ENCODE measurements at places on chromosomes 3 and 15.

DNA sequence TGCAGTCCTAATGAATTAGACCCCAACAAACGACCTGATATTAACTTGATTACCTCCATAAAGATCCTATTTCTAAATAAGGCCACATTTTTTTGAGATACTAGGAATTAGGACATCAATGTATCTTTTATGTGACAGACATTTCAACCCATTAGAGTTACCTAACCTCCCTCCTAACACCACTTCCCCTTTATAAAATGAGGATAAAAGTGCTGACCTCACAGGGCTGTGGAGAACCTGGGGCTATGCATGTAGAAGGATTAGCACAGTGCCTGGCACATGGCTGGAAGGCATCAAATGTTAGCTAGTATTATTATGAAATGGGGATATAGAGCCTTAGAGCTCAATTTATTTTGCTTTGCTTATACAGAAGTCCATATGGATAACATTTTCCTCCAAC lies 53.5 kb upstream of the LRRN1 start:
- no peak for DNase-seq

DNA sequence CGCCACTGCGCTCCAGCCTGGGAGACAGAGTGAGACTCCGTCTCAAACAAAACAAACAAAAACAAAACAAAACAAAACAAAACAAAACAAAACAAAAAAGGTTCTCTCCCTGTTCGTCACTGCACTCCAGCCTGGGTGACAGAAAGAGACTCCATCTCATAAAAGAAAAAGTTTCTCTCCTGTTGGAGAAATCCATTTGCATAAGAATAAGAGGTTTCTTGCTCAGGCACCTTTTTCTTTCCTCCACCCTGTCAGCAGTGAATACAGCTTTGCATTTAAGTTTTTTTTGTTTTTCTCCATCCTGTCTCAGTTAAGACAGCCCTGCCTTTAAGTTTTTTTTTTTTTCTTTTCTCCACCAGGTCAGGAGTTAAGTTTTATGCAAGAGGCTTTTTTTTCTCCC lies 109.5 kb downstream of the DPH6 start:
- DNase-seq, result no peak

DNA sequence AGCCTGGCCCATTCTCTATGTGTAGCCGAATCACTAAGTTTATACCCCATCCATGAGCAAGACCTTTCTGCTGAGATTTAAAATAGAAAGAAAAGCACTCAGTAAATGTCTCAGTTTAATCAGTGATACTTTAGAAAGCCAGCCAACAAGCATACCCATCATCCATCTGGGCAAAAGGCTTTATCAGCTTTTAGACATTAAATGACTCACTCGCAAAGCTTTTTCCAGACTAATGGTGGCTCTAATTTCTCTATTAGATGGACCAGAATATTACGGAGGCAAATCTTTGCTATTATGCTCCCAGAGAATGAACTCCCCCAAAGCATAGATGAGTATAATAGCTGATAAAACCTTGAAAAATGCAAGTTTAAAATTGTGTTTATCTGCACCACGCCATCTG lies 727.8 kb downstream of the GBE1 start:
- DNase-seq, result no peak

GRCh38 chr15:78104566-78105475 lies 12.5 kb downstream of the SH2D7 start:
- DNase-seq, result no peak

GRCh38 chr15:48415036-48415886 lies 84.0 kb downstream of the DUT start:
- no peak for DNase-seq

- no peak for DNase-seq
These were observed 2.5 kb upstream of the PLCH1 start for GRCh38 chr3:155747286-155747945.

- DNase-seq, result no peak
These were observed 167.3 kb upstream of the NANOGP8 start for GRCh38 chr15:35252351-35252865.

DNA sequence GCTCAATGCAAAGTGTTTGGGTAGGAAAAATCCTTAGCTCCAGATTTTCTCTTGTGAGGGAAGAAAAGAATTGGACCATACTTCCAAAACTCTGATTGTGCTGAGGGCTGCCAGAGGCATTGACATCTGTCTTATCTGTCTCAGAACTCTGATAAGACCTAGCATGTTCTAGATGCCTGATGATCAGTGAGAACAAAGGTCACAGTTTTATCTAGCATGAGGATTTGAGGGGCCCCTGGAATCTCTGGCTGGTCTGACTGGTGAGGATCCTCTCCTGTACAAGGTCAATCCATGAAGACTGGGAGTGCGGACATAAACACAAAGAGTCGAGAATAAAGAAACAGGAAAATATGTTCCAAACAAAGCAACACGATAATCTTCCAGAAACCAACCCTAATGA lies 40.1 kb downstream of the GPR149 start:
- DNase-seq, result no peak

DNA sequence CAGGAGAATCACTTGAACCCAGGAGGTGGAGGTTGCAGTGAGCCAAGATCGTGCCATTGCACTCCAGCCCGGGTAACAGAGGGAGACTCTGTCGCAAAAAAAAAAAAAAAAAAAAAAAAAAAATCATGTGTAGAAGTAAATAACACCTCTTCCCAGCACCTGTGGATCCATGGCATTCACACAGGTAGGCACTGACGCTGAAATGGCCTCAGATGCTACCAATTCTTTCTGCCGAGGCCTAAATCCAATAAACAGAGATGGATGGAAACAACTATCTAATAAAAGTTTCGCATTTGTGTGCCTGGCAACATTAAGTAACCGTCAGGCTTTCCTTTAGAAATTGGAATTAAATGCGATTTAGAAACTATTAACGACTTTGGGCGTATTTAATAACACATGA lies 10.3 kb upstream of the LRRC2 start:
- DNase-seq, result no peak

GRCh38 chr3:101212730-101213129 lies 107.6 kb downstream of the IMPG2 start:
- no peak for DNase-seq

GRCh38 chr15:89399238-89400115 lies 64.9 kb upstream of the POLG start:
- peak; percentile 60 for DNase-seq

DNA sequence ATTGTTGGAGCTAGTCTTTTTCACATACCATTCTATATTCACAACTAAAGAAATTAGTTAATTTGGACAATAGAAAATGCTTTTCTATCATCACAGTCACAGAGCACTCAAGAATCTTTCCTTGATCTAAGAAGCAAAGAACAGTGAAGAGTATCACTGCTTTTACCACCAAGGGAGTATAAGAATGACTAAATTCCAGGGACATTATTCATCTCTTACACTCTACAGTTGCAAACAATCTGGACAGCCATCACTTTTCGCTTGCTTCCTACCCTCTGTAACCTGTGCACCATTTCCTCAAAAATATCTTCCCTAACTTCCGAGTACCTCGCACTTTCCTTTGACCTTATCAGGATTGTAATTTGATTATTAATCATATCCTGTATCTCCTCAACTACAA lies 359.5 kb upstream of the TMCO5A start:
- no peak for DNase-seq

- no peak for DNase-seq
These were observed 2.3 kb downstream of the ITPR1 start for GRCh38 chr3:4495294-4496086.

DNA sequence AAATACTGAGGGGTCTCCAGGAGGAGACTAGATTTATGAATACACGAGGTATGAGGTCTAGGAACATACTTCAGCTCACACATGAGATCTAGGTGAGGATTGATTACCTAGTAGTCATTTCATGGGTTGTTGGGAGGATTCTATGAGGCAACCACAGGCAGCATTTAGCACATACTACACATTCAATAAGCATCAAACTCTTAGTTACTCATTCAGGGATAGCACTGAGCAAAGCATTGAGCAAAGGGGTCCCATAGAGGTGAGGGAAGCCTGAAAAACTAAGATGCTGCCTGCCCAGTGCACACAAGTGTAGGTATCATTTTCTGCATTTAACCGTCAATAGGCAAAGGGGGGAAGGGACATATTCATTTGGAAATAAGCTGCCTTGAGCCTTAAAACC lies 4.5 kb downstream of the CCR5 start:
- no peak for DNase-seq

- no peak for DNase-seq
These were observed 17.7 kb downstream of the IREB2 start for GRCh38 chr15:78455749-78456148.

GRCh38 chr3:15685927-15686326 lies 84.4 kb downstream of the BTD start:
- no peak for DNase-seq

DNA sequence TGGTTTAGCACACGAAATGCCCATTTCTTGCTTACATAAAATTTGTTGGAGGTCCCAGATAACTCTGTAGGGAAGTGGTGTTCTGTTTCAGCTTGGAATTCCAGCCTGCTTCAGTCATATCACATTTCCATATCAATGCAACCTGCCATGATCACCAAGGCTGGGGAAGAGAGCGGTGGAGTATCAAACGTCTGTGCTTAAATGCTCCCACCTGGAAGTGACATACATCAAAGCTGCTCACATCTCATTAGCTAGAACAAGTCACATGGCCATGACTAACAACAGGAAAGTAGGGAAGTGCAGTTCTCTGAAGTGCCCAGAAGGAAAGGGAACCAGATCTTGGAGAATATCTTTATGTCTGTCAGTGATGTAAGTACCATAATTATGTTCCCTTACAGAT lies 130.2 kb upstream of the CFAP20DC start:
- no peak for DNase-seq

DNA sequence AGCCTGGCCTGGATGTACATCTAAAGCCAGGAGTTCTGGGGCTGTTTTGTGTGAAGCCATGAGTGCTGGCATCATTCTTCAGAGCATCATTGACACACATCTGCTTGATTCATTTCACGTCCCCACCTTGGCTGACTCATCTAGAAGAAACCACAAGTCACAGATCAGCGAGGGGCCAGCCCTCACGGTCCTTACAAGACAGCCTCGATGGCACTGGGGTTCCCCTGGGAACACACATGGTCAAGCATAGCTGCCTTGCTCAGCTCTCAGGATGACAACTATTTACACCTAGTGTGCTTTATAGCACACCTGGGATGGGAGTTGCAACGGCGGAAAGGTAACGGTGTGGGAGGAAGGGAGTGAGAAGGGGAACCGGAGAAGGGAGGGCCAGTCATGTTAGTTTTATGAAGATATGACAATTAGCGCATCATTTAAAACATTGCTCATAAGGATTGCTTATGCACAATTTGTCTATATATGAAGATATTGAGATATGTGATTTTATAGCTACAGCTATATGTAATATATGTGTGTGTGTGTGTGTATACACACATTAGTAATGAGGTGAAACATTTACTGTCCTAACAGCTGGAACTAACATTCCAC lies 227.1 kb downstream of the RPLP1 start:
- DNase-seq, result no peak

- DNase-seq, result no peak
These were observed 121.3 kb downstream of the THRB start for GRCh38 chr3:24373198-24373959.

- no peak for DNase-seq
These were observed 268.7 kb upstream of the ARRDC4 start for GRCh38 chr15:97691799-97692198.

- no peak for DNase-seq
These were observed 160.1 kb upstream of the BHLHE40 start for GRCh38 chr3:4818986-4819693.

DNA sequence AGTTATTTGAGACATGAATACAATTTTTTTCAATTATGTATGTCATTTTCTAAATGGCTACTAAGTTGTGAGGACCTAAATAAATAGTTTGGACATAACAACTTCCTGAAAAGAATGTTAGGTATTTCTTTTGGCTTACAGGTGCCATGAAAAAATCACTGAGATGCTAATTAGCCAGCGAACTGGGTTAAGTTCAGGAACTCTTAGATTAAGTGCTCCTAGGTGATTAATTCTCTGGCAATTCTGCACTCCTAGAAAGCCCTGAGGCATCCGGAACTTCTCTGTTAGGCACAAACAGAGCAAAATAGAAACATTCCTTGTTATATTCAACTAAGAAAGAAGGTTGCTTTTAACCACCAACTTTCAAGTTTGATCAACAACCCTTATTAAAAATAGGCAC lies 192.3 kb downstream of the STAG1 start:
- no peak for DNase-seq

DNA sequence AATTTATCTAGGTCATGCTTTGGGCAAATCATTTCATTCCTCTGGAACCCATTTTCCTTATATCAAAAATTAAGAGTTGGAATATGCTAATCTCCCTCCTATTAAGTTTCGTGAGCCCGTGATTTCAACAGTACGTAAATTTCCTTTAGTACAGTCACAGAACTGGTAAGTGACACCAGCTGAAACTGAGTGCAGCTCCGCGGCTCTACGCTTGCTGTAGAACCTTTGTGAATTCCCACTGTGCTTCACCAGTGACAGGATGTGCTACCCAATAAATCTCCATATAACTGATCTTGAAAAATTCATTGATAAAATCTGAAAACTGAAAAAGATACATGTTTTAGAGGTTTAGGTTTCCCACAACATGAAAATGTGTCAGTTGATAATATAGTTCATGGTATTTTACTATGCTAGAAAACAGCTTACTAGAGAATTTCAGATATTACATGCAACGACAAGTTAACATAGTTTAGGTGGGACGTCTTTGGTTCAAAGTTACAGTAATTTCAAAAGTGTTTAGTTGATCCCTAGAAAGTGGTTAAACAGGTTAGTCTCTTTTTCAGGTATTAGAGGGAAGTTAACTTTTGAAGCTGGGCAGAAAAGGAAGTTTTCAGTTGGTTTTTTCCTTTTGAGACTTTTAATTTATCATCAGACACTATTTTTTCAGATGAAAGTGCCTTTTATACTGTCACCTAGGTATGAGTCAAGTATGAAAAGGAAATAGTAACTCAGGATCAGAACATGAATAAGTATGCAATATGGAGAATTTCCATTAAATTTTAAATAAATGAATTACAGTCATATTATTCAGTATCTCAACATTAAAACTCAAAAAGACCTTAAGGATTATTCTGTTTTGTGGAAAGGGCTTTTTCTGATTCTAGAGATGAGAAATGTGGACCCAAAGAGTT lies 57.0 kb downstream of the PPARG start:
- no peak for DNase-seq

- DNase-seq, result peak; percentile 64
These were observed 205.9 kb downstream of the MBNL1 start for GRCh38 chr3:152474585-152474984.

DNA sequence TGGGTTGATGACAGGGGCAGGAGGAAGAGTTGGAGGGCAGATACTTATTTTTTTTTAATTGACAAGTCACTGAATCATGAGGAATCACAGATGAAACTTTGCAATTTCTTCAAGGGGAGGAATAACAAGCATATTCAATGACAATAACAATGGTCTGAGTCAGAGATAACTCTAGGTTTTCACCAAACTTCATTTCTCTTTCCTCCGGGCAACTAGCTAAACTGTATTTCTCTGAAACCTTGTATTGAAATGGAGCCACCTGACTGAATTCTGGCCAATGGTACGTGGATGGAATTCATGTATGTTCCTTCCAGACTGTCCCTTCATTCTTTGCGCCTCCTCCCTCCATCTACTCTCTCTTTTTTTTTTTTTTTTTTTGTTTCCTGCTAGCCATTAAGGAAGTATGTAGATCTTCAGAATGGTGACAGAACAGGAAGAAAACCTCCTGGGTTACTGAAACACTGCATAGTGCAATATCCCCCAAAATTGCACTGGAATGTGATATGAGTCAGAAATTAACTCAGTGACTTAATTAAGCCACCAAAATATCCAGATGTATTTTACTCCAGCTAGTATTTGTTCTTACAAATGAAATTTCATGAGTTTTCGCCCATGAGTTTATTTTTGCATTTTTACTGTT lies 495.4 kb downstream of the OTOL1 start:
- no peak for DNase-seq

- DNase-seq, result peak; percentile 41
These were observed 4.4 kb upstream of the CD200R1 start for GRCh38 chr3:112979244-112979832.

- peak; percentile 92 for DNase-seq
These were observed 48.4 kb downstream of the HES1 start for GRCh38 chr3:194184265-194184751.
